ENCODE measurements at places on chromosomes 13 and 19.

DNA sequence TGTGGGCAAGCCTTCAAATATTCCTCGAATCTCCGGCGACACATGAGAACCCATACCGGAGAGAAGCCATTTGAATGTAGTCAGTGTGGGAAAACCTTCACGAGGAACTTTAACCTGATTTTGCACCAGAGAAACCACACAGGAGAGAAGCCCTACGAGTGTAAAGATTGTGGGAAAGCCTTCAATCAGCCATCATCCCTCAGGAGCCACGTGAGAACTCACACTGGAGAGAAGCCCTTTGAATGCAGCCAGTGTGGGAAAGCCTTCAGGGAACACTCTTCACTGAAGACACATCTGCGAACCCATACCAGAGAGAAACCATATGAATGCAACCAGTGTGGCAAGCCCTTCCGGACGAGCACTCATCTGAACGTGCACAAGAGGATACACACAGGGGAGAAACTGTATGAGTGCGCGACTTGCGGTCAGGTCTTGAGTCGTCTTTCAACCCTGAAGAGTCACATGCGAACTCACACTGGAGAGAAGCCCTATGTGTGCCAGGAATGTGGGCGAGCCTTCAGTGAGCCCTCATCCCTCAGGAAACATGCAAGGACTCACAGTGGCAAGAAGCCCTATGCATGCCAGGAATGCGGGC lies 28.8 kb downstream of the ZNF333 start:
- DNase-seq, result peak; percentile 6

GRCh38 chr13:38951525-38952313 lies 38.9 kb downstream of the STOML3 start:
- DNase-seq, result no peak

- DNase-seq, result peak; percentile 73
Observed at GRCh38 chr19:6767357-6768235, at the start of gene SH2D3A. TSS of gene SH2D3A (minus strand) at chr19:6767435. CDS start at chr19:6763748, 3,687 bp downstream.

- no peak for DNase-seq
Observed at GRCh38 chr13:36549755-36550154, 117.5 kb downstream of the CCNA1 start.

DNA sequence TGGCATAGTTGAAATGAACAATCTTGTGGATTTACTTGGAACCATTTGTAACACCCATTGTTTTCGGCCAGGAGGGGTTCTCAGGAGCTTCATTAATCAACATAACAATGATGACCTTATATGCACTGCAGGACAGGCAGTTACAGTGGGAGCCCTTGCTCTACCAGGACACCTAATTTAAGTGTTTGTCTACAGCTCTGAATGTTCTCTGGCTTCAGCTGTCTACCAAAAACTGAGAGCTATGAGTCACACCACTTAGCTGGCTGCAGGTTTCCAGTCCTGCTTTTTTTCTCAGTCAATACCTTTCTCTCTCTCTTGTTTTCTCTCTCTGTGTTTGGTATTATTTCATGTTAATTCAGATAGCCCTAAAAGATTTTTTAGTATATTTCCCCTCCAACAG lies 105.4 kb upstream of the MBNL2 start:
- DNase-seq, result peak; percentile 73

DNA sequence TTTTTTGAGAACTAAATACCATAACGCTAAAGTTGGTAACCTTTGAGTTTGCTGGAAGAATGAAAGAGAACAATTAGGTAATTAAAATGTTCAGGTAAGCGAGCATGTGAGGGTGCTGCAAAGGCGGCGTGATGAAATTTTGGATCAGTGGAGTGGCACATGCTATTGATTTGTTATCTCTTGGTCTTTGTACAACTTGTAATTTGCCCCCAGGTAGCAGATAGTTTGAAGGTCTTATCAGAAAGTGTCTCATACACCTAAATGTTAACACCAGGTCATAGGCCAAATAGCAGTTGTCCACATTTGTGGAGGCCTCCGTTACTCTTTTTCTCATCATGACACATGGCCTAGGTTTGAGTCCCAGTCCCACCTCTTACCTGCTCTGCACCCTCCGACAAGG lies 14.9 kb downstream of the ARHGAP35 start:
- no peak for DNase-seq

DNA sequence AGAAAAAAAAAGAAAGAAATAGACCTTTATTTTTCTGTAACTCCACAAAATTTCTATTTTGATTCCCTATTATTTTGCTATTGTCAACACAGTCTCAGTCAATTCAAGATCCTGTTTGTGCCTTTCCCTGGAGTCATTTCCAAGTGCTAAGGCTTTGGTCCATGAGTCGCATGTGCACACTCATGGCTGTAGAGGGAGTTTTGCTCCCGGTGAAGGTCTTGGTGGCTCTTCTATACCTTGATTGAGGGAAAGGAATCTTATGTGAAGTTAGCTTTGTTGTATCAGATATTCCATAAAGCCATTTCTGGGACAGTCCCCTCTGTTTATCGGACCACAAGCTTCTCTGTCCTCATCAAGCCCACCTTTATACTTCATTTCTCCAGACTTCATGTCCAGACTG lies 58.7 kb upstream of the ALOX5AP start:
- DNase-seq, result peak; percentile 48

DNA sequence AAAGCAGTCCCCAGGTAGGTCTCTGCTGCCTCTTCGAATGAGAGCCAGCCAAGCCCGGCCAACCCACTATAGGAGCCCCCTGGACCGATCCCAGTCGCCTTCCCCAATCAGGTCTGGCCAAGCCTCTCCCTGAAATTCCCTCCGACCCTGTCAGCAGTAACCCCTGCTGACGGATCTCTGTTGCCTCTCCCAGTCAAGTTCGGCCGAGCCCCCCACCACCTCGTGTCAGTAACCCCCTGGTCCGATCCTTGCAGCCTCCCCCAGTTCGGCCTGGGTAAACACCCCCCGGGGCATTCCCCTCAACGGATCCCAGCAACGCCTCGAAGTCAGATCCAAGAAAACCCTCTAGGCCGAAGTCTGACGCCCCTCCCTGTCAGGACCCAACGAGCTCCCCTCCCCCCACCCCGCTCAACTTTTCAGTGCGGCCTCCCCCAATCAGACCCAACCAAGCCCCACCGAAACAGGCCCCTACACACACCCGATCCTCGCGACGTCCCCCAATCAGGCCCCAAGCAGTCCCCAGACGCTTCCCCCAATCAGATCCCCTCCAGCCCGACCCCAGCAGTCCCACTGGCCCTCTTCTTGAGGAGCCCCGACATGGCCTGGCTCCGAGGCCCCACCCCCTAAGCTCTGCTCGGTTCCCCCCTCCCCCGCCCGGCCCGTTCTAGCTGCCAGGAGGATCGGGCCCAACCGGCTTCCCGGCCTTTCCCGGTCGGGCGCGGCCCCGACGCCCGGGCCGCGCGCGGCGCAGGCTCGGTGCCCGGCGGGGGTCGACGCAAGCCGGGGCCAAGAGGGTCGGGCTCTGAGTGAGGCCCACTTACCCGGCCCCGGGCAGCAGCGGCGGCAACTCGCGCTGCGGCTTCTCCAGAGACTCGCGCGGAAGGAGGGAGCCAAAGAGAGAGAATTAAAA lies 1.8 kb downstream of the TNPO2 start:
- DNase-seq, result peak; percentile 74

GRCh38 chr13:45851171-45851921 lies at the start of gene SIAH3:
TSS of gene SIAH3 (minus strand) at chr13:45851753. CDS start at chr13:45851629, 124 bp downstream.
- peak; percentile 63 for DNase-seq

DNA sequence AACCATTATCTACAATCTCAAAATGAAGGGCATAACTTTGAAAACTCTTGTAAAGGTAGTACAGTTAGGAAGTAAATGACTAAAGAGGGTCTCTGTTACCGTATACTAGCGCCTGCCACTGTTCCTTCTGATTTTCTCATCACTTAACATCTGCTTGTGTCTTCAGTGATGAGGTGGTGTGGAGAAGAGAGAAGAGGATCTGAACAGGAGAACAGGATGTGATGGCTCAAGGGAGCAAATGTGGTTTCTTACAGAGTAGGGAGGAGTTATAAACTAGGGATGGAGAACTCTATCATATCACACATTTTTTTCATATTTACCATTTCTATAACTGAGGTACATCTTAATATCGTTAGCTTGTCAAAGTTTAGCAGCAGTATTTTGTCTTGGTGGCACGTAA lies 1.1 kb downstream of the KCTD4 start:
- DNase-seq, result no peak

GRCh38 chr13:113647351-113648215 lies 10.4 kb downstream of the ATP4B start:
- peak; percentile 89 for DNase-seq

DNA sequence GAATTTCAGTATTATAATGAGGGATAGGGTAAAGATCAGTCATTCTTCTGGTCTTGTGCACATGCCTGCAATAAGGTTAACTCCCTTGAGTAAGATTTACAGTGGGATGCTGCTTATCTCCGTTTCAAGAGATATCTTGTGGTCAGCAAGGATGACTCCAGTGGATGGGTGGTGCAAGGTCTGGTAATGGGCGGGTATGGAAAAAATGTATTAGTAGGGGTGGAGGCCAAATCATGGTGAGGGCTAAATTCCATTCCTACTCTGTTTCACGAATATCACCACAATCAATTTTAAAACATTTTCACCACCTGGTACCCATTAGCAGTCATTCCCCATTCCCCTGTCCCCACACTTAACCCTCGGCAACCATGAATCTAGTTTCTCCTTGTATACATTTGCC lies 40.6 kb downstream of the CCDC122 start:
- no peak for DNase-seq

DNA sequence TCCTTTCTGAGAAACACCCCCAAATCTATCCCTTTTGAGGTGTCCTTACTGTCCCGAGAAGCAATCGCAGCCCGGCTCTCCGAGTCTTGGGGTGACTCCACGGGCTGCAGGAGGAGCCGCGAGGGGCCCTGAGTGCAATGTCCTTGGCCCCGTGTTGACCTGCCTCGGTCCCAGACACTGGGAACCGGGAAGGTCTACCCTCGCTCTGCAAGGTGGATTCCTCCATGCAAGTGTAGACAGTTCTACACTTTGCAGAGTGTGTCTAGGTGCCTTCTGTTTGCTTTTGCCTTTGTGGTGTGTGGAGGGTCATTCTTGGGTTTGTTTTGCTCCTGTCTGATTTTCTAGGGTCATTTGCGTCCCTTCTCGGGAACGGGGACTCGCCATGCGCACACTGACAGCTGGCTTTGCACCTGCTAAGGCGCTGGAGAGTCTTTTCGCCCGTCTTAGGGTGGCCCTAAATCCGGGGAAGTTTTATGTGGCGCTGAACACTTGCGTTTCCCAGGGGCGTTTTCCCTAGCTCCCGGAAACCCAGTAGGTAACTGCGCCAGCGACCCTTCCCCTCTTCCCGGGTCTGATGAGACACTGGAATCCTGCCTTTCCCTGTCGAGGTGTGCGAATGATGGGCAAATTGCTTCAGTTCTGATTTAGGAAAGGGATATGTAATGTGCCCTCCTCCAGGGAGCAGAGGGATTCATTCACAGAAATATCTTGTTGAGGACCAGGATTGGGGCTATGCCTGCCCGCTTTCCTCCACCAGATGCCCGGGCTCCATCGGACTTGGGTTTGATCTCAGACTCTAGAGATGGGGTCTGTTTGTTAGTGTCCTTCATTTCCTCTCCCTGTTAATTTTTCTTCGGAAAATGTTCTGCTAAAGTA lies 755 bp downstream of the SERTM1 start:
- DNase-seq, result peak; percentile 59

GRCh38 chr13:54573186-54573585 lies 1544.6 kb downstream of the OLFM4 start:
- DNase-seq, result peak; percentile 75

GRCh38 chr13:97976610-97977521 lies 23.4 kb downstream of the IPO5 start:
- DNase-seq, result peak; percentile 33
